ENCODE measurements at places on chromosomes 13 and 19.

GRCh38 chr13:107969546-107969945, 245.8 kb downstream of the LIG4 start:
- no peak for DNase-seq

DNA sequence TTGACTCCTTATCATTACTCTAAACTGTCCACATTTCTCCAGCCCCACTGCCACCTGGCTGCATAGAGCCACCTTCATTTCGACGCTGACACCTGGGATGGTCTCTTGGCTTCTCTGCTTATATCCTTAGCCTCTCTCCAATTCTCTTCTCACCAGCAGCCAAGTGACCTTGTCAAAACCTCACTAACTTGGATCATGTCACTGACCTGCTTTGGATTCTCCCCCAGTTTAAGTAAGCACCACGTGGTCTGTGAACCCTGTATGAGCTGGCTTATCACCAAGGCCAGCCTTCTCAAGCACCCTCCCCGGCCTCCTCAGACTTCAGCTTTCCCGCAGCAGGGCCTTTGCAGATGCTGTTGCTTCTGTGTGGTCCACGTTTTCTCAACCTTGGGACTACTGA, 12.3 kb upstream of the GGACT start:
- DNase-seq: no peak

DNA sequence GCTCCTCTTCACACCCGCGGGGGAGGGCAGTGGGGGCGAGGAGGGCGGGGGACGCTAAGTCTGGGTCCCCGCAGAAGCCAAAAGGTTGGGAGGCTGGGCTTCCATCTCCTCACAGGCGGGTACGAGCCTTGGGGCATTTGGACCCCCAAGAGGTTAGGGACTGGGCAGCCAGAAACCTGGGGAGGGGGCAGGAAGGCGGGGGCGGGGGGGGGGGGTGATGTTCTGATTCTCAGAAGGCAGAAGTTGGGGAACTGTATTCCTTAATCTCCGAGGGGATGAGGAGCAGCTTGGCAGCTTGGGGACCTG, 5.1 kb downstream of the BCL3 start:
- no peak for DNase-seq

DNA sequence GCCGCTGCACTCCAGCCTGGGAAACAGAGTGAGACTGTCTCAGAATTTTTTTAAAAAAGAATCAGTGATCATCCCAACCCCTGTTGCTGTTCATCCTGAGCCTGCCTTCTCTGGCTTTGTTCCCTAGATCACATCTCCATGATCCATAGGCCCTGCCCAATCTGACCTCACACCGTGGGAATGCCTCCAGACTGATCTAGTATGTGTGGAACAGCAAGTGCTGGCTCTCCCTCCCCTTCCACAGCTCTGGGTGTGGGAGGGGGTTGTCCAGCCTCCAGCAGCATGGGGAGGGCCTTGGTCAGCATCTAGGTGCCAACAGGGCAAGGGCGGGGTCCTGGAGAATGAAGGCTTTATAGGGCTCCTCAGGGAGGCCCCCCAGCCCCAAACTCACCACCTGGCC, at the start of gene KLK2:
Gene KLK2, plus strand, starts transcription at position 384 of the 400 bp plus-strand sequence. CDS start 35 bp downstream, outside the sequence.
- no peak for DNase-seq

GRCh38 chr13:64817691-64818090, 2412.4 kb downstream of the PCDH9 start:
- DNase-seq: no peak

DNA sequence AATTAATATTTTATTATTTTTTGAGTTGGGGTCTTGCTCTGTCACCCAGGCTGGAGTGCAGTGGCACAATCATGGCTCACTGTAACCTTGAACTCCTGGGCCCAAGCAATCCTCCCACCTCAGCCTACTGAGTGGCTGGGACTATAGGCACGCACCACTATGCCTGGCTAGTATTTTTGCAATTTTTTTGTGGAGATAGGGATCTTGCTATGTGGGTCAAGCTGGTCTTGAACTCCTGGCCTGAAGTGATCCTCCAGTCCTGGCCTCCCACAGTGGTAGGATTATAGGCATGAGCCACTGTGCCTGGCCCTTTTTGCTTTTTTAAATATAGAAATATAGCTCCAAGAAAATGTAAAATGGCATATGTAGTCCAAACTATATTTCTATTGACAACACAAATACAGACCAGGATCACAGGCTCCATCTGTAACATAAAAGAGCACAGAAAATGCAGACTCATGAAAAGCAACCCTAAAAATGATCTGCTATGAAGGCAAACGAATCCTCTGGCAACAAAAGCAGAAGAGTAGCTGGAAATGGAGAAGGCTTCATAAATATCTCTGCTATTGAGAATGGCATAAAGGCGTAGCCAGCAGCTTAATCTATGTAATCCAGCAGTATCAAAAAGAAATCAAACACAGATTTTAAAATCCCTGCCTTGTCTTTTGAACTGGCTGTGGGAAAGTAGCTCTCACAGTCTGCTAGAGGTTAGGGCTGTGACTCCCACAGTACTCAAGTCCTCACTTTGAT, 200.6 kb downstream of the LHFPL6 start:
- no peak for DNase-seq

DNA sequence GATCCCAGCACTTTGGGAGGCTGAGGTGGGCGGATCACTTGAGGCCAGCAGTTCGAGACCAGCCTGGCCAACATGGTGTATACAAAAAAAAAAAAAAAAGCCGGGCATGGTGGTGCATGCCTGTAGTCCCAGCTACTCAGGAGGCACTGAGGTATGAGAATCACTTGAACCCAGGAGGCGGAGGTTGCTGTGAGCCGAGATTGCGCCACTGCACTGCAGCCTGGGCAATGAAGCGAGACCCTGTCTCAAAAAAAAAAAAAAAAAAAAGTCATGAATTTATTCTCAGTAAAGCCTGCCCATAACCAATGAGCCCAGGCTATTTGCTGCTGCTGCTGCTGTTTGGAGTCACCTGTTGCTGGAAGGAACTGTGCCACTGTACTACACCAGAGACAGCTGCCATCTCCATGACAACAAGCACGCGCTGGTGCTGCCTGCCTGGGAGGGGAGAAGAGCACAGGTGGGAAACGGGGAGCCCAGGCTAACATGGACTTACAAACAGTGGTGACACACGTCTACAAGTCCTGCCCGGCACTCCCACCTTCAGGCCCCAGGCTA, 11.3 kb downstream of the ZFR2 start:
- no peak for DNase-seq

DNA sequence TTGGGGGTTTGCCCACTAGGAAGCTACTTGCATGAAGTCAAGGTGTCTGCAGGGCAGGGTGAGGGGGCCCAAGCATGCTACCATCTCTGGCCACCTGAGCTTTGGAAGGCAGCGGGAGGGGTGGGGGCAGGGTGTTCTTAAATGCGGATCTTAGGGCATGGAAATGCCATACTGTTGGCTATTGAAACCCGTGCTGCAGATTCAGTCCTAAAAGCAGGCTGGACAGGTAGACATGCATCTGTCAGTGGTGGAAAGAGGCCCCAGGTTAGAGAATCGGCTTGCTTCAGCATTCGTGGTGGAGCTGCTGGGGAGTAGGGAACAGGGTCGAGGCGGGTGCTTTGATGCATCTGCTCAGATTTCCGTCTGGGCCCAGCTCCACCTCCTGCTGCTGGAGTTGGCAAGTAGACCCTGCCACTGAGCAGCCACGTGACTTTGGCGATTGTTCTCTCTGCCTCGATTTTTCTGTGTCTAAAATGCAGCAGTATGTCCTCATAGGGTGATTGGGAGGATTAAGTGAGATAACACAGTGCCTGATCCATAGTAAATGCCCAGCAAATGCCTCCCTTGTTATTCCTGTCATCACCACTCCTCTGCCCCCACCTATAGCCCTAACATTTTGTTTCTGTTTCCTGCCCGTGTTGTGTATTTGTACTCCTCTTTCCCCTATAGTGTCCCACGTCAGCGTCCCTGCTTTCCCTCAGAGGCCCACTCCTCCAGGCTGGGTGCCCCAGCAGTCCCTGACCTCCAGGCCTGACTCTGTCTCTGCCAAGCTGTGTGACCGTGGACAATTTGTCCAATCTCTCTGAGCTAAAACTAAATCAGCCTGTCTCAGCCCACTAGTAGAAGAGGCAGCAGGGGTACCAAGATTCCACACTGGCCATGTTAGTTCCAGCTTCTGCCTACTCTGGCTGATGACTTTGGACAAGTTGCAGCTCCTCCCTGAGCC, 5.8 kb downstream of the PPP1R37 start:
- no peak for DNase-seq

DNA sequence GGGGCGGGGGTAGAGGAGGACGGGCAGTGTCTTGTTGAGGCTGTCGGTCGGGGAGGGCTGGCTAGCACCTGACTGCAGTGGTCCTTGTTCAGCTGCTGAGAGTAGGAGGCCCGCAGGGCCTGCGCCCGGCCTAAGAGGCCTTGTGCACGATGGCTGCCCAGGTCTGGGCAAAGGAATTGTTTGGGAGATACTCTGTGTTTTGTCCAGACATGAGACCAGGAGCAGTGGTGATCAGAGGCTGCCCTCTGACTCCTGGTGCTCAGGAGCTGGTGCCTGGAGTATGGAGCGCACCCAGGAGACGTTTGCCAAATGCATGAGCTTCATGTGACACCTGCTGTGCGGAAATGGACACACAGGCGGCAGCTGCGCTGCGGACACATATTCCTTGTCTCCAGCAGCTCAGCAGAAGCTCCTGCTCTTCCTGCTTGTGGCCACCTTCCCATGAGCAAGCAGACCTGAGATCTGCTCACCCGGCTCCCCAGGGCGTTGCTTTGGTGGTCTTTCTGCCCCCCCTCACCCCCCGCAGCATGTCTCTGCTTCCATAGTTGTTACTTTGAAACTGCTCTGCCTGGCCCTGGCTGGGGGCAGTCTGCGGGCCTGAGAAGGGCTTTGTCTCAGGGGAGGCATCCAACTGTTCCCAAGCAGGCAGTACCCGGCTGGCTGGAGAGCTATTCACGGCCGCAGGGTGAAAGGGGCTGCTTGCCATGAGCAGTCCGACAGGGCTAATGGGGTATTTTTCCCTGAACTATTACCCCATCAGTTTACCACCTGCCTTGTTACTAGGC, 163.9 kb downstream of the TEX29 start:
- DNase-seq: no peak

DNA sequence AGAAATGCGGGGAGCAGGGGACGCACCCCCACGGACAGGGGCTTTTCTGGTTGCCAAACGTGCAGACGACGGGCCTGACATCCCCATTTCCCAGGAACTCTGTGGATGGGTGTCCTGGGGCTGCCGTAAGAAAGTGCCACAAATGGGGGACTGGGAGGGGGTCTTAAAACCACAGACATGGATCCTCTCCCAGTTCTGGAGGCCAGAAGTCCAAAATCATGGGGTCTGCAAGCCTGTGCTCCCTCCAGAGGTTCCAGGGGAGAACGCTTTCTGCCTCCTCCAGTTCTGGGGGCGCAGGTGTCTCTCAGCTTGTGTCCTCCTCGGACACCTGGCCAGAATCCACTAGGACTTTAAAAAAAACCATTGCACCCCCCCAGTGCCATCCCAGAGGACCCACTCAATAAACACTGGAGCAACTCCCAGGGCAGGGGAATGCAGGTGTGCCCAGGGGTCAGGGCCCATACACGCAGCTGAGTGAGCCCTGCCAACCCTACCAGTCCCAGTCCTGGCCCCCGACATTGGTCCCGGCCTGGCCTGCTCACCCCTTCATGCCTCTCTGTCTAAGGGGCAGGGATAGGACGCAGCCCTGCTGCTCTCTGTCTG, 103.9 kb downstream of the GADD45B start:
- no peak for DNase-seq

DNA sequence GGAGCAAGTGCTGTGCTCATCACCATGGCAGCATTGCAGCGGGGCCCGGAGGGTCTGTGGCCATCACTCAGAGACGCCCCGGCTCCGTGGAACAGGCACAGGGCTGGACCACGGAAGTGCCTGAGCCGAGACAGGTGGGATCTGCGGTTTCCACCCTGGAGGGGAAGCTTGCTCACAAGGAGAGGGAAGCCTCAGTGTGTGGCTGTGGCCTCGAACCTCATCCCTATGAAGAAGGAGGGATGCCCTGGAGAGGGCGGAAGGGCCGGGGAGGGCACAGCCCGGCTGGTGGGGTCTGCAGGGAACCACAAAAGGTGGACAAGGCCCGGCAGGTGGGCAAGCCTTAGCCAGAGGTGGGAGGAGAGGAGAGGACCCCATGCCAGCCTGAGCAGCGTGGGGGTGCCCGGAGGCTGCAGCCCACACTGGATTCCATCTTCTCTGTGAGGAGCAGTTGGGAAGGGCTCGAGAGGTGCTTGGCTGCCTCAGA, 30.4 kb upstream of the TMEM255B start:
- no peak for DNase-seq

GRCh38 chr19:33706631-33707030, 84.9 kb downstream of the CHST8 start:
- no peak for DNase-seq

GRCh38 chr19:47729468-47729798, 15.9 kb upstream of the NOP53 start:
- no peak for DNase-seq

- no peak for DNase-seq
Measured at GRCh38 chr19:892243-892893, 619 bp downstream of the MED16 start.

DNA sequence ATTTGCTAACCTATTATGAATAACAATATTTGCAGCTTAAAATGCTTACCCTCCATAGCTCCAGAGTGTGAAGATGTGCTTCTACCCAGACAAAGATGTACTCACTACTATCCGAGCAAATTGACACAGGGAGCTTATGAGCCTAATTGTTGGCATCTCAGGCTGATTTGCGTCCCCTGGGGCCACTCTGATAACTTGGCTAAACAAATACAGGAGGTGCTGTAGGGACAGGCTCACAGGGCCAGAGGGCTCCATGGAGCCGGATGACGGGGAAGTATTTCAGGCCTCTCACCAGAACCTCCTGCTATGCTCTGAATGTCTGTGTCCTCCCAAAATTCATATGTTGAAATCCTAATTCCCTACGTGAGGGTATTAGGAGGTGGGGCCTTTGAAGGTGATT, 26.7 kb upstream of the C19orf12 start:
- no peak for DNase-seq

DNA sequence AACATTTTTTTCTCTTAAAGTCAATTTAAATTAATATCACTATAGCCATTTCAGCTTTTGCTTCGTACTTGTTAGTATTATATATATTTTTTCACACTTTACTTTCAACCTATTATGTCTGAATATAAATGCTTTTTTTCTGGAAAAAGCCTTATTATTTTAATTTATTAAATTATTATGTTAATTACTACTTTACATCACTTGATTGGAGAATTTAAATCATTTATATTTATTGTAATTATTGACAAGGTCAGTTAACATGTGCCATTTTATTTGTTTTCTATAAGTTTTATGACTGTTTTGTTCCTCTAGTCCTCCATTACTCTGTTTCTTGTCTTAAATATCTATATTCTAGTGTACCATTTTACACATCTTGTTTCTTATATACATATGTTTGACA, 1333.4 kb upstream of the MIR17HG start:
- no peak for DNase-seq

- DNase-seq: no peak
Measured at GRCh38 chr13:59770451-59770850, 393.3 kb downstream of the DIAPH3 start.

GRCh38 chr13:85638815-85639393, 160.3 kb downstream of the SLITRK6 start:
- no peak for DNase-seq

Measured in T-helper 1 cell (primary cell).